ENCODE measurements at places on chromosomes 4 and X. TPM values are rescaled to one million over a fixed set of nuclear protein-coding genes. Genes with fewer than 3 reads are reported as not detected.

The SLC38A5 gene
- total RNA-seq, result 0.26 TPM

The PAQR3 gene
- total RNA-seq, result 11.7 TPM

The HTN3 gene
- total RNA-seq, result not detected

The ZNF674 gene
- total RNA-seq, result 4.4 TPM

The GABRQ gene
- total RNA-seq, result 0.27 TPM

The SRD5A3 gene
- total RNA-seq, result 13.3 TPM

The SEPSECS gene
- 1.7 TPM for total RNA-seq

The GAGE1 gene
- not detected for total RNA-seq

The PCDH10 gene
- total RNA-seq, result 0.19 TPM

The GATA1 gene
- total RNA-seq, result not detected
